ENCODE measurements at places on chromosomes 12 and 14. TPM values are rescaled to one million over a fixed set of nuclear protein-coding genes. Genes with fewer than 3 reads are reported as not detected.

The AMN gene
- not detected for total RNA-seq

The TAS2R20 gene
- total RNA-seq: 1.8 TPM

The NPFF gene
- total RNA-seq: not detected

The ADSS1 gene
- 5.5 TPM for total RNA-seq

The TBC1D30 gene
- 0.53 TPM for total RNA-seq

The LRTM2 gene
- total RNA-seq: not detected

The SCN8A gene
- 0.26 TPM for total RNA-seq

The WNT5B gene
- total RNA-seq: 15.2 TPM

Data from aortic smooth muscle cell (primary cell).